Colonic mucosa (tissue), 4 donors: ENCODE measurements at places on chromosomes 2 and 18. TPM values are rescaled to one million over a fixed set of nuclear protein-coding genes. Genes with fewer than 3 reads are reported as not detected.

DNA sequence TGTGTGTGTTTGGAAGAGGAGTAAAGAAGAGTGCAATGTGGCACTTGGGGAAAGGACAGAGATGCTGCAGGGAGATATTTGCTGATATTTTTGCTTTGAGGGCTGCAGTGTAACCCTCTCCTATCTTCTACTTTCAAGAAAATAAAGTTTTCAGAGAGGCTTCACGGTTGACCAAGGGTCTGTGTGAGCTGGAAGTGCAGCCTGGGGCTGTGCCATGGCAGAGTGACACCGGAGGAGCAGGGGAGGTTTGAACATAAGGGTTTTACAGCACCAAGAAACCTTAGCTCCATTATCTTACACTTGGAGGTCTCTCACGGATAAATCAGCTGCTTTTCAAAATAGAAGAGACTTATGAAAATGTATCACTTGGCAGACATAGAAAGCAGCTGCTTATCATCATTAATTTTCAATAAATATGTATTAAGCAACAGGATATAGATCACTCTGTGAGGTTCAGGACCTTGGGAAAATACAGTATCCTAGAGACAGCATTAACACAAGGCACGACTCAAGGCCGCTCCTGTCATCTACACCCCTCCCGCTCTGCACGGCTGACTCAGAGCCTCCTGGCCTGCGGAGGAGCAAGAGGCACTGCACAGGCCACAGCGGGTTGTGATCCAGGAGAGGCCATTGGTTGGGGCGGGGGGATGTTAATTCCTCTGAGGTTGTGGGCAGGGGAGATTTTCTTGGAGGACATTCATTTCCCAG is 127.8 kb downstream of the COPS8 start:
- H3K27ac ChIP-seq, result no peak overlapping the region
- H3K4me3 ChIP-seq, result no peak overlapping the region
- no peak for DNase-seq
- H3K36me3 ChIP-seq, result no peaks in the 10 kb centered on the region
- H3K27me3 ChIP-seq, result no peaks in the 10 kb centered on the region

DNA sequence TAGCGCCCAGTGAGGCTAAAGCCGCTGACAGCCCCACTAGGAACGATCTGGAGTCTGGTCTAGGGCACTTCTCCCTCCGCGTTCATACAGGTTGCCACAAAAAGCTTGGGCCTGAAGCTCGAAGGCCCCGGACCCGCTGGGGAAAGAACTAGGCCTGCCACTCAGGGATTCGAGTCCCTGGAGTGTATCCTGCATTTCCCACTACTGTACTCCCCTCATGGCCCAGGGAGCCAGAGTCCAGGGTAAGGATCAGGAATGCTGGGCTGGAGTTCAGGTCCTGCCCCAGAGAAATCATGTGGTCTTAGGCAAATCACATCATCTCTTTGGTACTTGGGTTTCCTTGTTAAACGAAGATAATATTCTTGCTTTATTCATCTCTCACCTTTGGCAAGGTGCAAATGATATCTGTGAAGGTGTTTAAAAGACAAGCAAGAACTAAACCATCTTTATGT is 1.4 kb upstream of the ZFP36L2 start:
- H3K27me3 ChIP-seq, result no peaks in the 10 kb centered on the region
- DNase-seq, result no peak
- H3K4me3 ChIP-seq, result peak overlapping the region; percentile 88
- peak overlapping the region; percentile 97 for H3K27ac ChIP-seq

- no peak overlapping the region for H3K27ac ChIP-seq
- no peak for DNase-seq
- no peaks in the 10 kb centered on the region for H3K27me3 ChIP-seq
- no peak overlapping the region for H3K4me3 ChIP-seq
These were observed 18.8 kb downstream of the YPEL5 start for GRCh38 chr2:30165617-30166016.

DNA sequence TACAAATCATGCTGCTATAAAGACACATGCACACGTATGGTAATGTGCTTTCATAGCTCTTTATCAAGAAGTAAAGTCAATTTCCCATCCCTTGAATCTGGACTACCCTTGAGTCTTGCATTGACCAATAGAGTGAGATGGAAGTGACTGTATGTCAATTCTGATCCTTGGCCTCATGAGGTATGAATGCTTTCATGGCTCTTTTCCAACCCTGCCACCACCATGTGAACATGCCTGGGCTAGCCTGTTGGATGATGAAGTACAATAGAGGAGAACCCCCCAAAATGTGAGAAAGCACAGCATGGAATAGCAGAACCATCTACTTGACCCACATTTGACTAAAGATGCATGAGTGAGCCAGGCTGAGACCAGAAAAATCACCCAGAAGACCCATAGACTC is 237.0 kb downstream of the NYAP2 start:
- no peak overlapping the region for H3K27ac ChIP-seq
- H3K27me3 ChIP-seq, result no peaks in the 10 kb centered on the region
- DNase-seq, result no peak
- H3K4me3 ChIP-seq, result no peak overlapping the region
- no peaks in the 10 kb centered on the region for H3K36me3 ChIP-seq
- no peaks in the 10 kb centered on the region for H3K4me1 ChIP-seq

GRCh38 chr18:25561918-25562317 is 210.0 kb upstream of the ZNF521 start:
- DNase-seq, result no peak
- no peaks in the 10 kb centered on the region for H3K4me1 ChIP-seq
- no peak overlapping the region for H3K27ac ChIP-seq
- no peaks in the 10 kb centered on the region for H3K36me3 ChIP-seq
- H3K27me3 ChIP-seq, result no peaks in the 10 kb centered on the region

- no peak overlapping the region for H3K27ac ChIP-seq
- H3K4me3 ChIP-seq, result no peak overlapping the region
- DNase-seq, result no peak
- H3K36me3 ChIP-seq, result no peaks in the 10 kb centered on the region
- H3K4me1 ChIP-seq, result no peaks in the 10 kb centered on the region
- H3K27me3 ChIP-seq, result no peaks in the 10 kb centered on the region
These were observed 729.2 kb upstream of the DDX18 start for GRCh38 chr2:117085256-117085655.

DNA sequence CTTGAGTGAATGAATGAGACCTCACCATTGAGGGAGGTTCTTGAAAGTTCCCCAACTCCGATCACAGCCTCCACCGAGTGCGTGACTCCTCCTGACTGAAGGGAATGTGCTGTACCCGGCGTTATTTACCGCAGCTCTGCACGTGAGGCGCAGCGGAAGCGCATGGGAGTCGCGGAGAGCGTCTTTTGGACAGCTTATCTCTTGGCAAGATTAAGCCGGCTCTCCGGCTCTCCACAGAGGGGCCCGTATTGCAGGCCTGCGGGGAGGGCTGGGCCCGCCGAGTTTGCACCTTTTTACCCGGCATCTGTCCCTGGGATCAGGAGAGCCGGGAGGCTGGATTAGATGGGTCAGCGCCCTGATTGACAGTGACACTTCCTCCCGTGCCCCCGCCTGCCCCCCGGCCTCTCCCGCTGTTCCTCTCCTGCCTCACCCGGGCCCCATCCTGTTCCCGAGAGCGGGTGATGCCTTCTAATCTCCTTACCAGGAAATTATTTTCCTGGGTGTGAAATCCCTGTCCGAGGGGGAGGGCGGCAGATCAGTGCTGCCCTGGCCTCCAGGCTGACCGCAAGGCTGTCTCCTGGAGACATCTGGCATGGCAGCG is 176.3 kb downstream of the INHBB start:
- DNase-seq, result no peak
- H3K36me3 ChIP-seq, result no peaks in the 10 kb centered on the region

Gene NAT8
- total RNA-seq, result 0.64 TPM
